ENCODE measurements at places on chromosomes 5 and 9. TPM values are rescaled to one million over a fixed set of nuclear protein-coding genes. Genes with fewer than 3 reads are reported as not detected.

DNA sequence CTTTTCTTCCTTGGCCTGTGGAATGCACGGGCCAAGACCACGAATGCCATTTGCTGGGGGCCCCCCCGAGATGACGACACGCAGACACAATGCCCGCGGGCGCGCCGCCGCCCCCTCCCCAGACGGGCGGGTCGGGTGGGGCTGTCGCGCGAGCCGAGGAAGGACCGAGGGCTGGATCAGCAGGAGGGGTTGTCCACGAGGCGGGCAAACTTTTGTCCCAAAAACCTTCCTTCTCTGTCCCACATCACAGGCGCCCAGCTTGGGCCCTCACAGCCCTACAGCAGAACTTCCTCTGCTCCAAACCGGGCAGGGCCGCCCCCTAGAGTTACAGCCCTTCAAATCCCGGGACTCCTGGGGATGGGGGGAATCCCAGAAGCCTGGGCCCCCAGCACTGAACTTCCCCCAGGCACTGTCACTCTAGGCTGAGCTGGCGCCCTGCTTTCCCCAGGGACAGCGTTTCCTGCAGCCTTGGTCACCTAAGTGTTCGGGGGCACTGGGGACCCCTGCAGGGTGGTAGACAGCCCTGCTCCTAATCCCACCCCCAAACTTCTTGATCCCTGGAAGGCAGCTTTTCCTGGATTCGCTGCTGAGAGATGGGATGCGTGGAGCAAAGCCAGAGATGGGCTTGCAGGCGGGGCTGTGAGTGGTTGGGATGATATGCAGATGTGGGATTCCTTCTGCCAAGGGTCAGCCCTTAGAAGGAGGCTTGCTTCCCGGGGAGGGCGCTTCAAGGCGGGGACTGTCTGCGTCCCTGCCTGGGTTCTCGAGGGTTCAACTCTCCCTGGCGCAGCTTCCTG, 980 bp downstream of the COL5A1 start:
- no peak for DNase-seq

Gene GDNF
- polyA plus RNA-seq = 17.7 TPM

DNA sequence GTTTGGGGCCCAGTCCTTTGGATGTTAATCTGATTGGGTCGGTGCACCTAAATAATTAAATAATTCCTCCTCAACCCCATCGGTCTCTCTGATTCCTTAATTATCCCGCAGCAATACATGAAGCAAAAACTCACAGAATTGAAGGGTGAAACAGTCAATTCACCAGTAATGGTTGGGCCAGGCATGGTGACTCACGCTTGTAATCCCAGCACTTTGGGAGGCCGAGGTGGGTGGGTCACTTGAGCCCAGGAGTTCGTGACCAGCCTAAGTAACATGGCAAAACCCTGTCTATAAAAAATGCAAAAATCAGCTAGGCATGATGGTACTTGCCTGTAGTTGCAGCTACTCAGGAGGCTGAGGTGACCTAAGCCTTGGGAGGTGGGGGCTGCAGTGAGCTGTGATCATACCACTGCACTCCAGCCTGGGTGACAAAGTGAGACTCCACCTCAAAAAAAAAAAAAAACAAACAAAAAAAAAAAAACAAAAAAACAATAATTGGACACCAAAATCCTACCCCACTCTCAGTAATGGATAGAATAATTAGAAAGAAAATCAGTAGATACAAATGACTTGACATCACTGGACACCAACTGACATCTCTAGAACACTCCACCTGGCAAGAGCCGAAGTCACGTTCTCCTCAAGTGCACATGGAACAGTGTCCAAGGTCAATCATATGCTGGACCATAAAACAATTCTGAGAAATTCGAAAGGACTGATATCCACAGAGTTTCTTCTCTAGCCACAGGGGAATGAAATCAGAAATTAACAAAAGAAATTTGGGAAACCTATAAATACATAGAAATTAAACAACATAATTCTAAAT, 5.3 kb downstream of the ABO start:
- no peak for DNase-seq

Gene PCDHAC1
- polyA plus RNA-seq = 0.09 TPM

GRCh38 chr5:31270396-31270795, 76.9 kb downstream of the CDH6 start:
- no peak for DNase-seq

DNA sequence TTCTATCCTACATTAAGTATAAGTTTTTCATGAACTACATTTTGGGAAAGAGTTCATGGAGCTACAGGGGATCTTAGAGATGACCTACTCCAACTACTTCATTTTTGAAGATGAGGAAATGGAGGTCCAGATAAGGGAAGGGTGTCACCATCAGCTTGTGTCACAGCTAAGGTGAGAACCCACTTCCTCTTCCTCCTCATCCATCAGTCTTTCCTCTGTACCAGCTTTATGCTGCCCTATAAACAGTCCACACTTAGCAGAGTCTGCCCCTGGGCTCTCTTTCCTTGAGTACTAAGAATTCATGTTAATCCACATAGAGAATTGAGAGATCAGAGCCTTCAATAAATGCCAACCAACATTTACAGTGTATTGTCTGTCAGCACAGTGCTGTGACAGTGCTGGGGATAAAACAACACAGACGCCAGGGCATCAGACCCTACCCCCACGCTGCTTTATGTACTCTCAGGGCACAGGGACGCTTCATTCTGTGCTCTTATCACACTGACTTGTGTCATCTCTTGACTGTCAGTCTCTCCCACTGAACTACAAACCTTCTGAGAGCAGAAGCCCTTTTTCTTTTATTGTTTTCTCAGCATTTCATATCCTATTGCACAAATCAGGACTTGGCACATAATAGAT, 22.1 kb downstream of the ADRB2 start:
- DNase-seq = no peak

DNA sequence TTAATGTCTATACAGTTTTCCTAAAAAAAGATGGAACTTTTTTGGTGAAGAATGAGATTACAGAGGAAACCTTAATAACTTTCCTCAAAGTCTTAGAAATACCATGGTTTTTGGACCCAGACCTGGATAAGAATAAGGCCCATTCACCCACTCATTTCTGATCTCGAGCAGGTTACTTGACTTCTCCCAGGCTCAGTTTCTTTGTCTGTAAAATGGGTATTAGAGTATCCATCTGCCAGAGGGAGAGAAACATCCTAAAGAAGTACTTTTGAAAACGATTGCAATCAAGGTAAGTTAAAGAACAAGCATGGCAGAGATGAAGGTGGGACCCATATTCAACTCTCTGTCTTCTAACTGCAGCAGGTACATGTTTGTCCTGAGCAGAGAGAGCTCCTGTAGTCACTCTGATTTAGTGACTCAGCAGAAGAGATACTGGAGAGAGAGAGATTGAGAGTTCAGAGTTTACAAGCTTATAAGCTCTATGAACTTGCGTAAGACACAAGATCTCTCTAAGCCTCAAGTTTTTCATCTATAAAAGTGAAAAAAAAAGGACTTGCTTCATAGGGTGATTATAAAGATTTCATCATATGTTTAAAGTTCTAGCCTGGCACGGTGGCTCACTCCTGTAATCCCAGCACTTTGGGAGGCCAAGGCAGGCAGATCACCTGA, 379.4 kb upstream of the SGCD start:
- DNase-seq = no peak

- DNase-seq = no peak
These were observed 6.9 kb upstream of the GSN start for GRCh38 chr9:121261107-121261460.

Gene VLDLR
- 29.6 TPM for polyA plus RNA-seq

Gene PCDHGA4
- 3.4 TPM for polyA plus RNA-seq

DNA sequence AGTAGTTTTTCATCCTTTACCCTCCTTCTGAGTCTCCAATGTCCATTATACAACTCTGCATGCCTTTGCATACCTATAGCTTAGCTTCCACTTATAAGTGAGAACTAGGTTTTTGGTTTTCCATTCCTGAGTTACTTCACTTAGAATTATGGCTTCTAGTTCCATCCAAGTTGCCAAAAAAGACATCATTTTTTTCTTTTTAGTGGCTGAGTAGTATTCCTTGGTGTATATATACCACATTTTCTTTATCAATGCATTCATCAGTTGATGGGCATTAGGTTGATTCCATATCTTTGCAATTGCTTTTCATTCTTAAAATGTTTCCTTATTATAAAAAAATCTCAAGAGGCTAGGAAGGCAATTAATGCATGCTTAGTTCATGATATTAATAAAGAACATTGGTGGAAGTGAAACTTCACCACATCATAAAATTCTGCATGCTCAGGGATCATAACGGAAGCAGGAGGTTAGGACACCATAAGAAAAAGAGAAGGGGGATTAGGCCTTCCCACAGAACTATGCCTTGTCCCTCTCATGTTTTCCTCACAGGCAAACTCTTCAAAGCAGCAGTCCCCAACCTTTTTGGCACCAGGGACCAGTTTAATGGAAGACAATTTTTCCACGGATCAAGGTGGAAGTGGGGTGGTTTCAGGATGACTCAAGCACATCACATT, 105.2 kb downstream of the FRMD3 start:
- no peak for DNase-seq

DNA sequence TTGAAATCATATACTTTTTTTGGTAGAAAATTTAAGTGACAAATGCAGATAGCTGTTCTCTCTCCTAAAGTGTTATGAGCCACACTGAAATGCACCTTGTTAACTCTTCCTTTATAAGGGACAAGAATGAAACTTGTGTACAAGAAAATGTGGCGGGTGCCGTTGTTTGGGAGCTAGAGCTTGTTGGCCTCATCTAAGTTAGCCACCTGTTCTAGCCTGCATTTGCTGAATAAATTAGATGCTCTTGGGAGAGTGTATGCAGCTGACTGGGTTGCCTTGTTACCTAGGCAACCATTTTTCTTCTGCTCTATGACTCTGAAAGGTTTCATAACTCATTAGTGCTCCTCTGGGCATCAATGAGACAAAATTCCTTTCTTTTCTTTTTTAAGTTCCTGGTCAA, 174.3 kb downstream of the TAF11L14 start:
- DNase-seq = no peak

Gene PCDH1
- polyA plus RNA-seq = 21.0 TPM

GRCh38 chr9:111966124-111966723, 69.6 kb downstream of the UGCG start:
- no peak for DNase-seq

Data from renal cortex interstitium (tissue), 15 donors.